ENCODE measurements at places on chromosomes 11 and 22.

GRCh38 chr11:2482204-2482603 is 37.4 kb downstream of the KCNQ1 start:
- no peak for DNase-seq

DNA sequence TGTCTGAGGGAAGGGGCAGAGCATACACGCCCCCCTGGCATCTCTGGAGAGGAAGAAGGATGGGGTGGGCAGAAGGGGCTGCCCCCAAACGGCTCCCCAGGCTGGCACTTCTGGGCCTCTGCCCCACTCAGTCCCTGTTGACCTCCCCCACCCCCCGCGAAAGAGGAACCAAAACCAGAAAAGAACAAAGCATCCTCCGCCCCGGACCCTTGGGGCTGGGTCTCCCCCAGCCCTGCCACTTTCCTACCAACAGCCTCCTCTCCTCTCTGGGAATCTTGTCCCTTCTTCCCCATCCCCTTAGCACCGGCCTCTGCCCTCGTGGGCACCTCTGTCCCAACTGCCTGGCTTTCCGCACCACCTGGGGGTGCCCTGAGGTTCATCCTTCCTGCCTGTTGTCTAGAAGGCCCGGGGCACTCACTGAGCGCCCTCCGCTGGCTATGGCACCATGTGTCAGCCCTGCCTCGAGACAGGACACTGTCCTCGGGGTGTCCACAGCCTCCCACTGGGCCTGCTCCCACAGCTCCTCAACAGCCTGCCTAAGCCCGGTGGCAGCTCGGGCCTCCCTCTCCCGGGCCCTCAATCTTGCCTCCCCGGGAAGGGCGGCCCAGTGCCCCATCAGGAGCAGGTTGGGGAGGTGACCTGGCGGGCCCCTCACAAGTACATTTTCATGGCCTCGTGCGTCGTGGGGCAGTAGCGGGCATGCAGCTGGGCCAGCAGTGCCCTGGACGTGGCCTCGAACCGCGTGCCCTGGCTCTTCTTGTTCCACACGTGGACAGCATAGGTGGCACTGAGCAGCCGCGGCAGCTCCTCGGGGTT is 28.2 kb downstream of the A4GALT start:
- no peak for DNase-seq

DNA sequence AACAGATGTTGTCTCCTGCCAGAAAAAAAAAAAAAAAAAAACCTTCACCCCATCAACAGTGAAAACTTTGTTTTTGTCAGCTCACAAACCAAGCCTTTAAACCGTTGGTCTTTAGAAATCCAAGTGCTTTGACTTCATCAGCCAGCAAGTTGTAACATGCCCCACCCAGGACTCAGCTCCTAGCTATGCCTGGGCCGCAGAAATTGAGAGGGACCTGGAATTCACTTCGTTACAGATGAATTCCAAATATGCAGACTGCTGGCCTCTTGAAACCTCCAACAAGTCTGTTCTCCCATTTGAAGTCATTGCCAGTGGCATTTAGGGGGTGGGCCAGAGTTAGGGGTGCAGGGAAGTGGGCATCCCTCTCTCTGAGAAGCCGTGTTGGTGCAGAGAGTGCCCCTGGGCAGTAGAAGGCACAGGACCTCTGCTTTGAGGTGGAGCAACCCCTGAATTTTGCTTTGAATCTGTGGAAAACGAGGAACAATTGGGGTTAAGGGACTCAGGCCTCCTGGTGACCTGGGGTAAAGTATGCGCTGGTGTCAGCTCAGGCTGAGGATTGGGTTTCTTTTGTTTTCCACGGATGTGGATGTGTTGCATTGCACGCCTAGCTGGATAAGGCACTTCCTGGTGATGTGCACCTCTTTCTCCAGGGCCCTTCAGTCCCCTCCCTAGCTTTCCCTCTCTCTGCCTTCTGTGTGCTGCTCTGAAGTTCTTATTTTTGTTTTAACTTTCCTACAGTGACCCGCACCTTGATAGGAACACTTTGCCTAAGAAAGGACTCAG is 109.5 kb downstream of the DBX1 start:
- DNase-seq: peak; percentile 48

- DNase-seq: no peak
Observed at GRCh38 chr22:31588970-31589675, 72.9 kb downstream of the PISD start.

DNA sequence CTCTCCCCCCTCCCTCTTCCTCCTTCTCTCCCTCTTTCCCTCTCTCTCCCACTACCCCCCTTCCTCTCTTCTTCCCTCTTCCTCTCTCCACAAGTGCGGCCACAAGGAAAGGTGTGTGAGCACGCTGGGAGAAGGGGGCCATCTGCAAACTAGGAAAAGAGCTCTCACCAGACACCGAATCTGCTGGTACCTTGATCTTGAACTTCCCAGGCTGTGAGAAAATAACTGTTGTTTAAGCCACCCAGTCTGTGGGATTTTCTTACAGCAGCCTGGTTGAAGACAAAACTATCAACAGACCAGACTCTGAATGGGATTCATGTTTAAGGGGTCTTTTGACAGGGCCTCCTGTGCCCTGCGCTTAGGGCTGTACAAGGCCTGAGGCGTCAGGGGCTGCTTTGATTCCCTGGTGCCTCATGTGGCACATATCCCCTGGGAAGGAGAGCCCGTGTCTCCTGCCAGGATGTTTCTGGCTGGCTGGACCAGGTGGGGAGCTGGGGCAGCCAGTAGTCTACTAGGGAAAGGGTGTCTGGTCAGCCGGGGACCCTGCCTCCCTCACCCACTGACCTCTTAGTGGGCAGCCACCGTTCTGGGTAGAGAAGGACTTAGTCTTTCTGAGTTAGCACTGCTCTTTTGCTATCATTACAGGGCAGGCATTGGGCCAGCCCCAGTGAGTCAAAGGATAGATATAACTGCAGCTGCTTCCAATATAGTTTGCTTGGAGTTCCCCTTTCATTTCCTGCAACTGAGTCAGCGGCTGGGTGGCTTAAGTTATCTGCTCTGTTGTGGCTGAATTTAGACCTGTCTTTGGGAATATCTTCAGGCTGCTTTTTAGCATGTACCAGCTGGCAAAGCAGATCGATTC is 6.2 kb downstream of the PANX1 start:
- peak; percentile 93 for DNase-seq

GRCh38 chr11:120102050-120102863 is 35.7 kb downstream of the TRIM29 start:
- DNase-seq: no peak
